Heart left ventricle (tissue), 16 donors: ENCODE measurements at places on chromosomes 2 and 18. TPM values are rescaled to one million over a fixed set of nuclear protein-coding genes. Genes with fewer than 3 reads are reported as not detected.

DNA sequence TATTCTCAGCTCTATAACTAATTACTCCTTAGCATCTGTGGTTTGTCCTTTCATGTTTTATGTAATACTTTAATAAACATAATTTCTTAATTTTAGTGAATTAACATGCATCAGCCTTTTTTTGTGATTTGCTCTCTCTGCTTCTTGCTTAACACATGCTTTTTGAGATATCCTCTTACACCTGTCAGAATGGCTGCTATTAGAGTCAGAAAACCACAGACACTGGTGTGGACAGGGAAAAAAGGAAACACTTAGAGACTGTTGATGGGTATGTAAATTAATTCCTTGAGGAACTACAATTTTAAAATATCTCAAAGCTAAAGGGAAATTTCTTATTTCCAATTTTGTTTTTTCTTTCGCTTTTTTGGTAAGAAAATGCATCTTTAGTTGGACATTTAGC is 549.0 kb downstream of the ZNF804A start:
- H3K36me3 ChIP-seq = no peaks in the 10 kb centered on the region
- H3K27me3 ChIP-seq = no peaks in the 10 kb centered on the region
- no peak for DNase-seq
- H3K4me1 ChIP-seq = no peaks in the 10 kb centered on the region

Gene NAPG
- polyA plus RNA-seq = 28.5 TPM

- no peaks in the 10 kb centered on the region for H3K4me1 ChIP-seq
- no peaks in the 10 kb centered on the region for H3K27me3 ChIP-seq
- H3K4me3 ChIP-seq = no peak overlapping the region
- no peak for DNase-seq
Measured at GRCh38 chr2:75480971-75481836, 79.5 kb downstream of the EVA1A start.

- no peaks in the 10 kb centered on the region for H3K36me3 ChIP-seq
- H3K4me1 ChIP-seq = peaks cover 25% of the 10 kb centered on the region
- H3K4me3 ChIP-seq = no peak overlapping the region
Measured at GRCh38 chr2:204452464-204453023, 92.7 kb upstream of the PARD3B start.

DNA sequence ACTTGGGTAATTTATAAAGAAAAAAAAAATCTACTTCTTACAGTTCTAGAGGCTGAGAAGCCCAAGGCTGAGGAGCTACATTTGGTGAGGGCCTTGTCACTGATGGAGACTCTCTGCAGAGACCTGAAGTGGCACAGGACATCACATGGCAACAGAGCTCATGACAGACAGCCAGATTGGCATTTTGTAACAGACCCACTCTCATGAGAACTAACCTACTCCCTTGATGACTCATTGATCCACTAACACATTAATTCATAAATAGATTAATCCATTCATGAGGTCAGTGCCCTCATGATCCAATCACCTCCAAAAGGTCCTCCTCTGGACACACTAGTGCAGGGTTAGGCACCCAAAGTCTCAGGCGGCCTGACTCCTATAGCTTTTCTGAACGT is 318.4 kb downstream of the GULP1 start:
- no peaks in the 10 kb centered on the region for H3K36me3 ChIP-seq
- no peak for DNase-seq
- no peaks in the 10 kb centered on the region for H3K4me1 ChIP-seq
- H3K4me3 ChIP-seq = no peak overlapping the region
- no peak overlapping the region for H3K27ac ChIP-seq
- H3K27me3 ChIP-seq = no peaks in the 10 kb centered on the region

Gene SH3BP4
- 25.2 TPM for polyA plus RNA-seq

Gene GPR148
- polyA plus RNA-seq = not detected

Gene CPLX4
- not detected for polyA plus RNA-seq

Gene ZRANB3
- 0.69 TPM for polyA plus RNA-seq

Gene PLA2R1
- 0.36 TPM for polyA plus RNA-seq

DNA sequence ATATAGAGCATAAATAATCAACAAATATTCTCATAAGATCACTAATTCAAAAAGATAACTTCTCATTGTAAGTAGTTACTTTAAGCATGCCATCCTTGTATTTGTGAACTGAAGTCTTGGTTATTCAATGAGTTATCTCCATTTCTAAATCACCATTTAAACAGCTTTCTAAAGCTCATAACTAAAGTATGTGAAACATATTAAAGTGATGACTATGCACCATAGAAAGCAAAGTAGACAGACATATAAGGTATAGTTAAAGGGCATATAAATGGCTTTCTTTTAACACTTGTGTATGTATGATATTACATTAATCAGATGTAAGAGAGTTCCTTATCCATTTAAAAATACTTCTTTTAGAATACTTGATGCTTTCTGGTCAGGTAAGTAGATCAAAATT is 83.5 kb downstream of the IKZF2 start:
- H3K27ac ChIP-seq = no peak overlapping the region
- peaks cover 20% of the 10 kb centered on the region for H3K4me1 ChIP-seq
- H3K36me3 ChIP-seq = no peaks in the 10 kb centered on the region
- no peak overlapping the region for H3K4me3 ChIP-seq
- no peak for DNase-seq

- H3K27me3 ChIP-seq = no peaks in the 10 kb centered on the region
- H3K27ac ChIP-seq = no peak overlapping the region
- H3K4me1 ChIP-seq = no peaks in the 10 kb centered on the region
- no peak overlapping the region for H3K4me3 ChIP-seq
- no peak for DNase-seq
Measured at GRCh38 chr2:128396500-128396891, 77.8 kb upstream of the HS6ST1 start.

- H3K36me3 ChIP-seq = no peaks in the 10 kb centered on the region
- H3K27ac ChIP-seq = no peak overlapping the region
- no peak for DNase-seq
- no peaks in the 10 kb centered on the region for H3K4me1 ChIP-seq
- H3K4me3 ChIP-seq = no peak overlapping the region
Measured at GRCh38 chr2:128714285-128714684, 395.6 kb upstream of the HS6ST1 start.

Gene IL36A
- not detected for polyA plus RNA-seq

Gene ABCB11
- polyA plus RNA-seq = not detected

GRCh38 chr2:123659120-123659519 is 366.0 kb upstream of the CNTNAP5 start:
- H3K27ac ChIP-seq = no peak overlapping the region
- no peaks in the 10 kb centered on the region for H3K36me3 ChIP-seq

DNA sequence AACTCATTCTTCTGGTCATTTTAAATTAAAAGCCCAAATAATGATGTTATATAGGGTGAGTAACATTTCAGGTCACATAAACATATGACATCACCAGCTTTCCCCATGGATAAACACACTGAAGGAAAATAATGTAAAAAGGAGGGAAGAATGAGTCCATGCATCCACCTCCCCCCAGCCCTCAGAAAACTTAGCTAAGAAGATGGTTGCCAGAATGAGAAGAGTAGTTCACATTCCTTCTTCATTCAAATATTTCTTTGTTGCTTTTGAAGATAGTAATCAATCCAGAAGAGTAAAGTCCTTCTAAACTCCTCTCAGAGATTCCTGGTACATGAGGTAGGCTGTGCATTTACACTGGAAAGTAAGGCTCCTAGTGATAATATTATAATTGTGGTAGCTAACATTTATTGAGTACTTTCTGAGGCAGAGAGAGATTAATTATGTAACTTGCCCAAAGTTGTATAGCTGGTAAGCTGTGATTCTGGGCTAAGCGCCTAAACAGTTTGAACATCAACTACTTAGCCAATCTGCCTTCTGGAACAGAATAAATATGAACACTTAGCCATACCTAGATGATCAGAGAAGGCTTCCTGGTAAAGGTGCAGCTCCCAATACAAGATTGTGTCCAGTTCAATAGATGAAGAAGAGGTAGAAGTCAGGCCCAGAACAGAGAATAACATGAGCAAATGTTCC is 256.7 kb upstream of the FN1 start:
- no peak overlapping the region for H3K27ac ChIP-seq
- no peaks in the 10 kb centered on the region for H3K27me3 ChIP-seq
- H3K4me3 ChIP-seq = no peak overlapping the region
- no peaks in the 10 kb centered on the region for H3K36me3 ChIP-seq
- DNase-seq = no peak

Gene IL36RN
- polyA plus RNA-seq = not detected

Gene GREB1
- 1.4 TPM for polyA plus RNA-seq

DNA sequence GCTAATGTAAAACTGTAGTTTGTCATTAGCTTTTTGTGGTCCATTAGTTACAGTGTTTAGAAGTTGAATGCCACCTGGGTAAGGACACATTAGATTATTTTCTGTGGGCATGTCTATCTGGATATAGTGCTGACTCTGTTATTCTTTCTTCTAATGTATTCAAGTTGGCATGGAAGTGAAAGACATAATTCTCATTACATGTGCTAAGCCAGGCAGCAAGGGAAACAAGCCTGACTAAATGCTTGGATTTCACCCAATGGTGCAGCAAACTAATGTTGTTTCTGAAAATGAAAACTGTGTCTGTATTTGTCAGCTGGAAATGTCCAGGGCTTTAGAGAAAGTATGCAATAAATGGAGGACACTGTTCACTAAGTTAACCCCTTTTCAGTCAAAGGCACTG is 100.7 kb downstream of the NUP35 start:
- no peaks in the 10 kb centered on the region for H3K4me1 ChIP-seq
- no peaks in the 10 kb centered on the region for H3K27me3 ChIP-seq
- H3K36me3 ChIP-seq = no peaks in the 10 kb centered on the region
- H3K27ac ChIP-seq = no peak overlapping the region

- H3K4me1 ChIP-seq = no peaks in the 10 kb centered on the region
- H3K4me3 ChIP-seq = no peak overlapping the region
- DNase-seq = no peak
- no peaks in the 10 kb centered on the region for H3K36me3 ChIP-seq
- H3K27me3 ChIP-seq = no peaks in the 10 kb centered on the region
Measured at GRCh38 chr2:112880696-112881095, 30.3 kb upstream of the IL37 start.

- H3K4me1 ChIP-seq = peaks cover 4% of the 10 kb centered on the region
- H3K36me3 ChIP-seq = no peaks in the 10 kb centered on the region
- no peaks in the 10 kb centered on the region for H3K27me3 ChIP-seq
- no peak overlapping the region for H3K27ac ChIP-seq
Measured at GRCh38 chr2:171996021-171996420, 3.7 kb upstream of the METAP1D start.

DNA sequence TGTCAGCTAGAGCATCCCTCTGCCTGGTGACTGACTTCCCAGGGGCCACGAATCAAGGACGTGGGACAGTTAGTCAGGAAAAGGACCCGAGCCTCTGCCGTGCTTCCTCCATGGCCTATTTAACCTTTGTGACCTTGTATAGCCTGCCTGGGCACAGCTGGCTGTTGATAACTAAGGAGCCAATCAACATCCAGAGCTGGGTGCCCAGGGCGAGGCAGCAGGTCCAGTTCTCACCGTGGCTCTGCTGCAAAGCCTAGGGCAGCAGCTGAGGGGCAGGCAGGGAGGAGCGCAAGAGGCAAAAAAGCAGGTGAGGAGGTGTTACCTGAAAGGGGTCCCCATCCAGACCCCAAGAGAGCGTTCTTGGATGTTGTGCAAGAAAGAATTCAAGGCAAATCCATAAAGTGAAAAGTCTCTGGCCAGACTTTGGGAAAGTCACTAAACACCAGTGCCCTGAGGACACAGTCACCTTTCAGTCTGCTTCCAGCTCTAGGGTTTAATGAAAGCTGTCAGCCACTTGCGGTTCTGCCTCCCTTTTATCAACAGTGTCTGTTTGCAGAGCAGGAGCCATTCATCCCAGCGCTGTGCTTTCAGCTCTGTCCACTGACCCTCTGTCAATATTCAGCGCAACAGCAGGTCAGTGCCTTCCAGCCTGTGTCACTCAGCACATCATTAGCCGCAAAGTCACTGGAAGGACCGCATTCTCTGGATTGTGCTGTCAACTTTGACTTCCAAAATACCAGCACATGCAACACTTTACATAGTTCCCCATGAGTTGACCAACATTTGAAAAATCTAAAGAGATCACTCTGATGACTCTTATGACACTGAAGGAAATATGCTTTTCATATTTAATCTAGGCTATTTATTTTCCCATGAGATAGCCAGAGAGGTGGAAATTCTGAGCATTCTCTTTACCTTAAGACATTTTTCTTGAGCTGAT is 38.6 kb upstream of the ASAP2 start:
- H3K36me3 ChIP-seq = no peaks in the 10 kb centered on the region
- no peaks in the 10 kb centered on the region for H3K27me3 ChIP-seq
- peaks cover 7% of the 10 kb centered on the region for H3K4me1 ChIP-seq
- H3K4me3 ChIP-seq = no peak overlapping the region

DNA sequence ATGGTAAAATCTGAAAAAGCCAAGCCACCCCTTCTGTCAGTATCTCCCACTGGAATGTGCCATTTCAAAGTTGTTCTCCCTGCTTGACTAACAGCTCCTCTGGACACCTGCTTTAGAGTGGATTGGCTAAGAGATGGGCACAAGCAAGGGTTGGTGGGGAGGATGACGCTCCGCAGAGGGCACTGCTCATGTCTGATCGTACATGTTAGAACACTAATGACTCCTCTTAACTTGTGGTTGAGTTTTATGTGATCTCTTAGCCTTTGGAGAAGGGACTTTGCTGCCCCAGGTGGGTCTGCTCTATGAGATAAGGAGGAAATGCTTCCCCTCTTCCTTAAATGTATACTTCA is 8.2 kb upstream of the KIAA2012 start:
- no peak overlapping the region for H3K4me3 ChIP-seq
- no peak overlapping the region for H3K27ac ChIP-seq
- no peak for DNase-seq
- H3K27me3 ChIP-seq = no peaks in the 10 kb centered on the region
- no peaks in the 10 kb centered on the region for H3K36me3 ChIP-seq
- H3K4me1 ChIP-seq = peaks cover 5% of the 10 kb centered on the region

GRCh38 chr18:57819671-57820460 is 16.8 kb upstream of the ATP8B1 start:
- H3K4me1 ChIP-seq = peaks cover 10% of the 10 kb centered on the region
- peak; percentile 71 for DNase-seq
- H3K4me3 ChIP-seq = peak overlapping the region; percentile 7

GRCh38 chr2:180003559-180003958 is 3.5 kb downstream of the CWC22 start:
- DNase-seq = no peak
- H3K4me1 ChIP-seq = no peaks in the 10 kb centered on the region
- H3K27ac ChIP-seq = no peak overlapping the region

GRCh38 chr2:95375532-95376150 is 26.9 kb upstream of the FAHD2A start:
- no peaks in the 10 kb centered on the region for H3K27me3 ChIP-seq
- no peak for DNase-seq
- no peaks in the 10 kb centered on the region for H3K4me1 ChIP-seq
- no peaks in the 10 kb centered on the region for H3K36me3 ChIP-seq
- H3K27ac ChIP-seq = no peak overlapping the region

DNA sequence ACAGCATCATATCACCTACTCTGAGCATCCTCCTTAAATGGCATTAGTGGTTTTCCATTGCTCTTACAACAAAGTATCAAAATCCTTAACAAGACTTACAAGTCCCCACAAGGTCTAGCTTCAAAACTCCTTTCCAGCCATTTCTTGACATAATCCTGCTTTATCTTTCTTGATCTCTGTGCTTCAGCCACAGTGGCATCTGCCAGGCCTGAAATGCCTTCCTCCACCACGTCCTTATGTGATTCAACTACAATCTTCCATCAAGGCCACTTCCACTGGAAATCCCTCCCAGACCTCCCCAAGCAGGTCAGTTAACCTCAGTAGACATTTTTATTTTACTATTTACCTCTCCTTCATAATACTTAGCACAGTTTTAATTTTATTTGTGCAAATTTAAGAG is 83.8 kb upstream of the CCDC150 start:
- H3K36me3 ChIP-seq = no peaks in the 10 kb centered on the region
- no peak for DNase-seq
- H3K4me1 ChIP-seq = no peaks in the 10 kb centered on the region
- no peak overlapping the region for H3K4me3 ChIP-seq
- no peaks in the 10 kb centered on the region for H3K27me3 ChIP-seq

Gene DES
- 19,385 TPM for polyA plus RNA-seq

- DNase-seq = no peak
- no peaks in the 10 kb centered on the region for H3K27me3 ChIP-seq
- no peak overlapping the region for H3K27ac ChIP-seq
- H3K4me1 ChIP-seq = no peaks in the 10 kb centered on the region
- H3K36me3 ChIP-seq = no peaks in the 10 kb centered on the region
Measured at GRCh38 chr2:176763851-176764404, 448.7 kb upstream of the HNRNPA3 start.

Gene SP9
- polyA plus RNA-seq = not detected
